ENCODE measurements at places on chromosomes 3 and 15. TPM values are rescaled to one million over a fixed set of nuclear protein-coding genes. Genes with fewer than 3 reads are reported as not detected.

The SGO1 gene
- 12.5 TPM for total RNA-seq

The POLR2H gene
- total RNA-seq: 80.8 TPM

The RYR3 gene
- under 0.01 TPM for total RNA-seq

The NPAP1 gene
- total RNA-seq: not detected

All from subcutaneous preadipocyte (primary cell).